ENCODE measurements at places on chromosomes 13 and 19.

- no peak for DNase-seq
These were observed 67.1 kb upstream of the KPNA3 start for GRCh38 chr13:49859560-49859959.

DNA sequence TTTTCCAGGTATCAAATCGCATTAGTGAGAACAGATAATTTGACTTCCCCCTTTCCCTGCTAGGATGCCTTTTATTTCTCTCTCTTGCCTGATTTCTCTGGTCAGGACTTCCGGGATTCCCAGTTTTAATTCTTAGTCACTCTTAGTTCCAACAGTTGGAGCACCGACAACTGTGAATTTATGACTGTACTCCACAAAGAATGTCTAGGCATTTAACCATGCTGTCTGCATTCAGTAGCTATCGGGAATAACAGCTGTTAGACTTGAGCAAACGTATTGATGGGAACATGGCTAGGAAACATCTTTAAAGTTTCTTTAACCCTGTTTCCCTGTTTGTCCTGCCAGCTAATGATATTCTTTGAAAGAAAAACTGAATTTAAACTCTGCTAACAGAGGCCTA is 14.1 kb upstream of the SPACA7 start:
- DNase-seq, result no peak

- no peak for DNase-seq
These were observed 130.5 kb downstream of the PAN3 start for GRCh38 chr13:28268800-28269223.

DNA sequence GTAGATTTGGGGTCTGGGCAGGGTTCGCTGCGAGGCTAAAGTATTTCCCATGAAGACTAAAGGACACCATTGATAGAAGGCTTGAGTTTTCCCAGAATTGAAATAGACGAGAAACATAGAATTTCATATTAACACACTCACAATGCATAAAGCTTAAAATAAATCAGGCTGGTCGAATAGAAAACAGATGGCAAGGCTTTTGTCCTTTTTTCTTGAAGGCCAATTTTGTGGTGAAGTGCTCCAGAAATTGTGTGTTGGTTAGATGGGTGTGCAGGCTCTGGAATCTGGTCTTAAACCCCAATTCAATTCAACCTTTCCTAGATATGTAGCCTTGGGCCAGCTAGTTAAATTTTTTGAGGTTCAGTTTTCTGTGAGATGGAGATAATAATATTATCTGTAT is 56.9 kb upstream of the LRCH1 start:
- no peak for DNase-seq

GRCh38 chr19:44072543-44073401 is 813 bp downstream of the ZNF284 start:
- no peak for DNase-seq

DNA sequence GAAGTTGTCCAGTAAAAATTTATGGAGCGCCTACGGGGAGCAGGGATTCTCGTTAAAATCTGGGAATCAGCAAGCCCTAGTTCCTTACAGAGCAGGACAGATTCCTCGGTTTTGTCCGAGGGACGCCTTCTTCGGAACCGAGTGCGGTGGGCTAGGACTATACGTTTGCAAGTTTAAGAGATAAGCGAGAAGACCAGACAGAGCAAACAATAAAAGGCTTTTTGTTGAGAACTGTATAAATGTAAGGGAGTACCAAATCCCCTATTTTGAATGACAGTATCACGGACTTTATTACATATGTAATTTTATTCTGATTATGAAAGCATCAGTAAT is 971 bp upstream of the ANKRD10 start:
- no peak for DNase-seq

GRCh38 chr13:75494491-75494890 is 12.5 kb upstream of the TBC1D4 start:
- DNase-seq, result no peak

GRCh38 chr19:20107301-20107700 is 29.5 kb downstream of the ZNF90 start:
- no peak for DNase-seq

DNA sequence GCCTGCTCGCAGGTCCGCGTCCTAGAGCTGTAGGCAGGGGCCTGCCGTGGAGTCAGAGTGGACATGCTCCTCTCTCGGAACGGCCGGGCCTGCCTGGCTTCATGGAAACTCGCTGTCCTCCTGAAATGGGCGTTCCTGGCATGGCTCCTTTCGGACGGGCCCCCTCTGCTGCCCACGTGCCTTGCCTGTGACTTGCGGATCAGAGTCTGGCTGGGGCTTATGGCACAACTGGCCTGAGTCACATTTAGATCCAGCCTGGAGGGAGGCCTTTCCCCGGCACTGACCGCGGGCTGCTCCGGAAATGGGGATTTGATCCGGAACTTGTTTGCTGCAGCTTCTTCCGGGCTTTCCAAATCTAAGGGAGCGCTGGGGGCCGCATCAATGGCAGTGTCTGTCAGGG is 28.1 kb downstream of the THSD1 start:
- DNase-seq, result no peak

- DNase-seq, result no peak
These were observed 817.2 kb downstream of the SLITRK1 start for GRCh38 chr13:83065108-83065507.

- peak; percentile 95 for DNase-seq
These were observed 12.6 kb upstream of the GARRE1 start for GRCh38 chr19:34241513-34242337.

- DNase-seq, result no peak
These were observed 73.9 kb downstream of the TNFRSF19 start for GRCh38 chr13:23644126-23644419.

- peak; percentile 84 for DNase-seq
These were observed at the start of gene PAN3 for GRCh38 chr13:28138012-28138755. Gene PAN3 (plus strand): TSS chr13:28138545. CDS start chr13:28138658, 113 bp downstream.

GRCh38 chr13:50908371-50908770 is 1.2 kb upstream of the RNASEH2B start:
- no peak for DNase-seq

DNA sequence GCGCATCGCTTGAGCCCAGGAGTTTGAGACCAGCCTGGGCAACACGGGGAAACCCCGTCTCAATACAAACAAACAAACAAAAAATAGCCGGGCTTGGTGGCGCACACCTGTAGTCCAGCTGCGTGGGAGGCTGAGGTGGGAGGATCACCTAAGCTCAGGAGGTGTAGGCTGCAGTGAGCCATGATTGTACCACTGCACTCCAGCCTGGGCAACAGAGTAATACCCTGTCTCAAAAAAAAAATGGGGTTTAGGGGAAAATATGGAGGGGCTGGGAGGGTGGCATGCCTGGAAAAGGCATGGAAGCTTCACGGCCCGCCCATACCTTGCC is 1.9 kb upstream of the ISYNA1 start:
- no peak for DNase-seq

- DNase-seq, result peak; percentile 41
These were observed 75.6 kb upstream of the KL start for GRCh38 chr13:32940601-32941000.

DNA sequence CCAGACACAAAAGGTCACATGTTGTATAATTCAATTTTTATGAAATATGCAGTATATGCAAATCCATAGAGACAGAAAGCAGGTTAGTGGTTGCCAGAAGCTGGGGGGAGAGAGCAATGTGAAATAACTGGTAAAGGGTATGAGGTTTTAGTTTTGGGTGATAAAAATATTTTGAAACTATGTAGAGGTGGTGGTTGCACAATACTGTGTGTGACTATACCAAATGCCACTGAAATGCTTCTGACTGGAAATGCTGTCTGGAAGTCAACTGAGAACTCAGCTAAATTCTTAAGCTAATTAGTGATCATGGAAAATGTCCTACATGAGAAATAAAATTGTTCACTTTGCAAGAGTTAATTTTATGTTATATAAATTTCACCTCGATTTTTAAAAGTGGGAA is 65.3 kb upstream of the RXFP2 start:
- no peak for DNase-seq

DNA sequence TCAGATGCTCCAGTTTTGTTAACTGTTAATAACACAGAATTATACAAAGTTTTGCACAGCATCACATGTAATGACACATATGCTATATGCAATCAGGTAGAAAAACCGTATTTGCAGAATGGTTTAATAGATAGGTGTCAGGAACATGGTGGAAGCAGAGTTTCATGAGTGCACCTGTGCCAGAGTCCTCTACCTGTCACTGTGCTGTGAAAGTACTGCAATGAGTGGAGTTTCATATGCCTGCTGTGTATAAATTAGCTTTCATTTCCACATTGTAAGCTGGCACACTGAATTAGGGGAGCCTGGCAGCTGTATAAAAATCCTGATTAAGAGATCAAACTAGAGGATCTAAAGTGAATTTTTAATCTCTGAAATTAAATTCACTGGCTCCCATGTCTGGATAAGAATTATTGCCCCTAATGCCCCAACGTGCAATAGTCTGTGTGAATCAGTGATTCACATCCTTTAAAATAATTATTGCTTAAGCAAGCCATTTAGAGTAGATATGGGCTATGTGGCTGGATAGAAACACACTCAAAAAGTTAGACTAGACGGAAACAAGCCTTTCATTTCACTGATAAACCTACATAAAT is 8.5 kb upstream of the EEF1AKMT1 start:
- no peak for DNase-seq

GRCh38 chr13:59673286-59673685 is 490.4 kb downstream of the DIAPH3 start:
- no peak for DNase-seq

DNA sequence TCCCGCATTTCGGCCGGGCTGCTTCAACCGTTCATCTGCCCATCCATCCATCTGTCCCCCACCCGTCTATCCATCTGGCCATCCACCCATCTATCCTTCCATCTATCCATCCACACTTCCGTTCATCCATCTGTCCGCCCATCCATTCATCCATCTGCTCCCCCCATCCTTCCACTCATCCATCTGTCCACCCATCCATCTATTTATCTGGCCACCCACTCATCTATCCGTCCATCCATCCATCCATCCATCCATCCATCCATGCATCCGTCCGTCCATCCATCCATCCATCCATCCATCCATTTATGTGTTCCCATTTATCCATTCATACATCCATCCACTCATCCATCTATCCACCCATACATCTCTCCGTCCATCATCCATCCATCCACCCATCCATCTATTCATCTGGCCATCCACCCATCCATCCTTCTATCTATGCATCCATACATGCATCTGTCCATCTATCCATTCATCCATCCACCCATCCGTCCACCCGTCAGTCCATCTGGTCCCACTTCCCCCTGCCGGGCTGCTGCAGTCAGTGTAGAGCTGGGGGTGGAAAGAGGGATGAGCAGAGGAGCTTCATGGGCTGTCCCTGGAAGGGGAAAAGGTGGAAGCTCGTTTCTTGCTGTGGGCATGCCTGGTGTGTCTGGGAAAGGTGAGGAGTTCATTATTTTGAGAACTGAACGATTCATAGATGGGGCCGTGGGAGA is 722 bp downstream of the HSD11B1L start:
- DNase-seq, result no peak

- DNase-seq, result no peak
These were observed 28.6 kb upstream of the SLC15A1 start for GRCh38 chr13:98781045-98781444.

- no peak for DNase-seq
These were observed 11.6 kb downstream of the DIAPH3 start for GRCh38 chr13:60152114-60152513.

- no peak for DNase-seq
These were observed 104.5 kb upstream of the SLC15A1 start for GRCh38 chr13:98856983-98857382.

DNA sequence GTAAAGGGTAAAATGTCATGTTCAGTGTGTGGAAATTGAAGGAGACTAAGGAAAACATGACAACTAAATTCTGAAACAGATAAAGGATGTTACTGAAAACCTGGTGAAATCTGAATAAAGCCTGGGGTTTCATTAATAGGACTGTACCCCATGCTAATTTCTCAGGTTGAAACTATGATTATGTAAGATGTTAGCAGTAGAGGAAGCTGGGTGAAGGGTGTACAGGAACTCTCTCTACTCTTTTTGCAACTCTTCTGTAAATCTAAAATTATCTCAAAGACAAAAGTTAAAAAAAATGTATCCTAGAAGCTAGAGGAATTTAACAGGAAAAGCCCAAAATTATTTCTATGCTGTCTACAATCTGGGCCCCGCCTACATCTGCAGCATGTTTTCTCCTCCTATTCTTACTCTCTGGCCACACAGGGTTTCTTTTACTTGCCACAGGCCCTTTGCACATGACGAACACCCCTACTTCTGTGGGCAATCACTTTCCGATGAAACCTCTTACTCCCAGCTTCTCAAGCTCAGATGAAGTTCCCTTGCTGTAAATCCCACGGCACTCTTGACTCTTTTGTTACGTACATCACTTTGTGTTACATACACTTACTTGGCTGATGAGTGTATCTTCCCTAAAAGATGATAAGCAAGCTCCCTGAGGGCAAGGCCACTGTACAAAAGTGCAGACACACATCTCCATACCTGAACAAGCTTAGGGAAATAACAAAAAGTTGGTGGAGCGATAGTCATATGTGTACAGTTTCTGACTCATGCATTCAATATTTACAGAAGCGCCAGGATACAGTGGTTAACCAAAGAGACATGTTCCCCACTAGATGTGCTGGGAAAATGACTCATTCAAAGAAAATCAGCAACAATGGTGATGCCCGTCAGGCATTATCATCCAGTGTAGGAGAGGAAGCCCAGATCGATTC is 32.6 kb downstream of the RUBCNL start:
- DNase-seq, result no peak

GRCh38 chr13:65913173-65913572 is 1317.0 kb downstream of the PCDH9 start:
- DNase-seq, result no peak

- peak; percentile 39 for DNase-seq
These were observed 1.2 kb downstream of the CDC34 start for GRCh38 chr19:532561-533363.

- DNase-seq, result no peak
These were observed 85.5 kb upstream of the TDRD3 start for GRCh38 chr13:60311527-60311926.

DNA sequence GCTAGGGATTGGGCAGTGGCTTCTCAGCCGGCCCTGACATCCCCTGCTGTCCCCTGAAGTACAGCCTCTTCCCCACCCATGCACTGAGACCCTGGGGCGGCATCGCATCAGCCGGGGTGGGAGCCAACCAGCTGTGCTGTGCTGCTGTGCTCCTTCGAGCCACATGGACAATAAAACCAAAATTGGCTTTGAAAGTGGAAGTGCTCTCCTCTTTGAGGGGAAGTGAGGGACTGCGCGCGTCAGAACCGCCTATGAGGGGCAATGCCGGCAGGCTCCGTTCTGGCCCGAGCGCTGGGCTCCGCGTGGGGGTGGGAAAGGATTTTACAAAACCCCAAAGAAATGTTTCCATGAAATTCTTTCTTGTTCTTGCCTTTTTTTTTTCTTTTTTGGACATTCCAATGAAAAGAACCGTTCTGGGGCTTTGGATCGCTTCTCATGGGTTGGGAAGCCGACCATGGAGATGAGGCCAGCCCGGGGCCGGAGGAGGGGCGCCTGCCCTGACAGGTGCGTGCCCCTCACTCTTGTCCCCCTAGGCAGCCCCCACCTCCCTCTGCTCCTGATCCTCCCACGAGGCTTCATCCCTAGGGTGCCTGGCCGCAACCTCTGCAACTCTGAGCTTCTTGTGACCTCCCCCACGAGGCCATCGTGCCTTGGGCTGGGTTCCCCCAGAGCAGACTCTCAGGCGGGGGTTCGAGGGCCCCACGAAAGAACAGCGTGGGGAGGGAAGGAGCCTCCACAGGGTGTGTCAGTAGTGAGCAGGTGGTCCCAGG is 22.6 kb downstream of the KLHL26 start:
- no peak for DNase-seq

- DNase-seq, result no peak
These were observed 528.9 kb downstream of the DACH1 start for GRCh38 chr13:71338070-71338469.

- no peak for DNase-seq
These were observed 19.8 kb downstream of the TCF3 start for GRCh38 chr19:1632462-1633268.

GRCh38 chr19:18418483-18419194 is 559 bp upstream of the SSBP4 start:
- DNase-seq, result peak; percentile 39

GRCh38 chr19:38291855-38292254 is 12.2 kb upstream of the C19orf33 start:
- no peak for DNase-seq
